ENCODE measurements at places on chromosomes 6 and 20. TPM values are rescaled to one million over a fixed set of nuclear protein-coding genes. Genes with fewer than 3 reads are reported as not detected.

EEF1A1 gene
- total RNA-seq, result 13,507 TPM

GDAP1L1 gene
- 0.37 TPM for total RNA-seq

OR12D3 gene
- total RNA-seq, result not detected

COL12A1 gene
- total RNA-seq, result 110 TPM

KHDC1 gene
- 1.3 TPM for total RNA-seq

SPATS1 gene
- total RNA-seq, result not detected

TRIM15 gene
- total RNA-seq, result 0.79 TPM

PGBD1 gene
- total RNA-seq, result 2.5 TPM

DNA sequence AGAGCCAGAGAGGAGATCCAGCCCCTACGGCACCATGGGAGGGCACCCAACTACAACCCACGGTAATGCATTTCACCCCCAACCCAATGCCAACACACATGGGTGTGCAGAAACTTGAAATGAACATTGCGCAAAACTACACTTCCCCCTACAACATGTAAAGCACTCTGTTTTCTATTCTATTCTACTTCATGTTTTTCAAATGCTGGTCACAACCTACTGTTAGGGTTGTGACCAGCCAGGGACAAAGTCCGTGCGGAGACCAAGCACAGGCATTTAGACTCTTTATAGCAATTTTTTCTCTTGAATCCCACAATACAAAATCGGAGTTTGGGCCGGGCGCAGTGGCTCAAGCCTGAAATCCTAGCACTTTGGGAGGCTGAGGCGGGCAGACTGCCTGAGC, 90.6 kb downstream of the MRPL14 start:
- no peak for DNase-seq
- H3K4me1 ChIP-seq, result peaks cover 52% of the 10 kb centered on the region
- no peak overlapping the region for H3K4me3 ChIP-seq
- H3K27ac ChIP-seq, result peak overlapping the region; percentile 95

DNA sequence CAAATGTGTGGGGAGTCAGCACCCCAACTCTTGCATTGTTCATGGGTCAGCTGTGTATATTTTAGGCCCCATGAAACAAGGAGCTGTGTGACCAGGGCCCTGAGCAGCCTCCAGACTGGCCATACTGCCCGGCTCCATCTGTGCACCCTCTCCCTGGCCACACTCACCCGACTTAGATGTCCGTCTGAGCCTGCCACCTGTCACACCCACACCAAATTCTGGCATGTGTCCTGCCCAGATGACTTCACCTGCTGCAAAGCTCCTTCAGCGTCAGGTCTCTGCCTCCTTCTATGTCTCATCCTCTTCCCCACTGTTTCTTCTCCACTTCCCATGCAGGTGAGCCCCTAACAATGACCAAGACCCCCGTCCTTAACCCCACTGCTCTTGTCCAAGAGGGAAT, 88.1 kb upstream of the THBS2 start:
- H3K27ac ChIP-seq, result no peak overlapping the region
- no peaks in the 10 kb centered on the region for H3K27me3 ChIP-seq
- H3K4me3 ChIP-seq, result no peak overlapping the region
- H3K4me1 ChIP-seq, result peaks cover 47% of the 10 kb centered on the region
- H3K36me3 ChIP-seq, result no peaks in the 10 kb centered on the region

- no peaks in the 10 kb centered on the region for H3K27me3 ChIP-seq
- no peaks in the 10 kb centered on the region for H3K36me3 ChIP-seq
- H3K4me3 ChIP-seq, result no peak overlapping the region
These were observed 575.2 kb upstream of the JAG1 start for GRCh38 chr20:11248687-11249638.

DNA sequence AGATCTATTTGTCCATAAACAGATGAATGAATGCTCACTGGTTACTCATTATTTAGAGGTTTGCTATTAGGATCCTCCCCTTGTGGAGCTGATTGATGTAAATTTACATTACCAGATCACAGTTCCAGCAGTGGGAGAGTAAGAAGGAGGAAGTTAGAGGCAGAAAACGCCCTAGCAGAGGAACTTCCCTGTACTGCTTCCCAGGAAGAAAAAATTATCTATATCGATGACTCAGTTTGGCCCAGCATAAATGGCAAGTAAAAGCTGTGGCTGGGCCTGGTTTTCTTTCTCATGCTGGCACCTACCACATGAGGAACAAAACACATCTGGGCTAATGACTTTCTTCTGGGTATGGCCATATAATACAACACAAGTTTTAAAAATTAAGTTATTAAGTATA, 35.7 kb downstream of the DNAAF9 start:
- peaks cover 69% of the 10 kb centered on the region for H3K36me3 ChIP-seq
- no peak for DNase-seq
- H3K4me1 ChIP-seq, result no peaks in the 10 kb centered on the region
- H3K27me3 ChIP-seq, result no peaks in the 10 kb centered on the region
- H3K27ac ChIP-seq, result no peak overlapping the region

GRCh38 chr6:87747646-87748045, 45.6 kb upstream of the AKIRIN2 start:
- DNase-seq, result no peak
- no peak overlapping the region for H3K4me3 ChIP-seq
- no peak overlapping the region for H3K27ac ChIP-seq

GRCh38 chr6:50995036-50995435, 176.4 kb downstream of the TFAP2B start:
- no peaks in the 10 kb centered on the region for H3K36me3 ChIP-seq
- no peaks in the 10 kb centered on the region for H3K27me3 ChIP-seq
- peaks cover 6% of the 10 kb centered on the region for H3K4me1 ChIP-seq
- no peak for DNase-seq
- H3K4me3 ChIP-seq, result no peak overlapping the region

- no peak for DNase-seq
- no peak overlapping the region for H3K4me3 ChIP-seq
- peaks cover 68% of the 10 kb centered on the region for H3K36me3 ChIP-seq
- H3K4me1 ChIP-seq, result peaks cover 34% of the 10 kb centered on the region
- H3K27me3 ChIP-seq, result no peaks in the 10 kb centered on the region
These were observed 30.9 kb downstream of the BCL2L1 start for GRCh38 chr20:31691646-31692275.

DNA sequence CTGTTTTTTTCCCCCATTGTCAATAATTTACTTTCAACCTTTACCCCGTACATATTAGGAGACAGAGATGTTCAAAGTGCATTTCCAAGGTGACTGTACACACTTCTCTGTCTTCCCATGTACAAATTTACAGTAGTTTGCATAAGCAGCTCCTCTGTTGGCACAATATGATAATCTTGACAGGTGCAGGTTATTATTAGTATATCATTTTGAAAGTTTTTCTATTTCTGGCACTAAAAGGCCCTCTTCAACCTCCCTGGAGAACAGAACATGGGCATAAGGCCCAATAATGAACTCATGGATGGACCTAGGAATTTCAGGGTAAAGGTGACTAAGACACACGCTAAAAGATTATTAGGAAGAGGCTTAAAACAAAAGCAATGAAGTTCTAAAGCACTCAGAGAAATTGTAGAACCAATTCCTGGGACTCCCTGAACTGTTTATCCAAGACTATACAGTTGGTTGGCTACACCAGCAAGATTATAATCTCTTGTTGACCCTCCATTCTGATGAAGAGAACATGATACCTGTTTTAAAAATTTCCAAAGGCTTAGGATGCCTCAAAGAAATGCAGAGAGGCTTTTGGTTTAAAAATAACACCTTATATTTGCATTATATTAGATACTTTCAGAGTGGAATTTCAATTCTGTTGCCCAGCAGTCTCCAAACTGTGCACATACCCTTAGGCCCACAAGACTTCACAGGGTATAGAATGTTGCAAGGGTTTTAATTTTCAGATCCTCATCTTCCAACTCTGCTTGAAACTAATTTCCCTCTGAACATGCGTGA, 1.1 kb downstream of the AIG1 start:
- peak; percentile 30 for DNase-seq
- no peaks in the 10 kb centered on the region for H3K36me3 ChIP-seq
- H3K4me1 ChIP-seq, result peaks cover 37% of the 10 kb centered on the region
- H3K27me3 ChIP-seq, result no peaks in the 10 kb centered on the region
- peak overlapping the region; percentile 94 for H3K4me3 ChIP-seq

GRCh38 chr20:48453477-48454093, 374.2 kb downstream of the PREX1 start:
- peaks cover 17% of the 10 kb centered on the region for H3K27me3 ChIP-seq
- peaks cover 11% of the 10 kb centered on the region for H3K4me1 ChIP-seq
- H3K4me3 ChIP-seq, result no peak overlapping the region
- DNase-seq, result peak; percentile 24
- H3K27ac ChIP-seq, result no peak overlapping the region

DNA sequence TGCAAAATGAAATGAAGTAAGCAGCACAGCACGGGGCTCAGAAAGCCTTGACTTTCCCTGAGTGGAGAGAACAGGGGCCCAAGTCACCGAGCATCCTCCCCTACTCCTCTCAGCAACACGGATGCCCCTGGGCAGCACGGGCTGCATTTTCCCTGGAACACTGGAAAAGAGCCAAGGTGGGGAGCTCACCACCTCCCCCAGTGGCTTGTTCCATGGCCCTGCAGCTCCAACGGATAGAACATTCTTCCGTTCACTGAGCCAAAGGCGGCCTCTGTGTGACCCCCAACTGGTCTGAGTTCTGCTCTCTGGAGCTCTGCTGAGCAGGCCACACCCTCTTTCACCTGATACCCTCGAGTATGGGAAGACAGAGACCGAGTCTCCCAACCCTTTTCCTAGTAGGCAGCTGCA, 20.8 kb upstream of the EMILIN3 start:
- H3K36me3 ChIP-seq, result no peaks in the 10 kb centered on the region
- no peak overlapping the region for H3K27ac ChIP-seq
- H3K4me3 ChIP-seq, result no peak overlapping the region
- no peak for DNase-seq
- no peaks in the 10 kb centered on the region for H3K27me3 ChIP-seq
- H3K4me1 ChIP-seq, result peaks cover 7% of the 10 kb centered on the region

GRCh38 chr6:141326925-141327324, 805.8 kb upstream of the GJE1 start:
- no peaks in the 10 kb centered on the region for H3K36me3 ChIP-seq
- H3K4me3 ChIP-seq, result peak overlapping the region; percentile 37
- DNase-seq, result no peak
- H3K27ac ChIP-seq, result peak overlapping the region; percentile 88

DNA sequence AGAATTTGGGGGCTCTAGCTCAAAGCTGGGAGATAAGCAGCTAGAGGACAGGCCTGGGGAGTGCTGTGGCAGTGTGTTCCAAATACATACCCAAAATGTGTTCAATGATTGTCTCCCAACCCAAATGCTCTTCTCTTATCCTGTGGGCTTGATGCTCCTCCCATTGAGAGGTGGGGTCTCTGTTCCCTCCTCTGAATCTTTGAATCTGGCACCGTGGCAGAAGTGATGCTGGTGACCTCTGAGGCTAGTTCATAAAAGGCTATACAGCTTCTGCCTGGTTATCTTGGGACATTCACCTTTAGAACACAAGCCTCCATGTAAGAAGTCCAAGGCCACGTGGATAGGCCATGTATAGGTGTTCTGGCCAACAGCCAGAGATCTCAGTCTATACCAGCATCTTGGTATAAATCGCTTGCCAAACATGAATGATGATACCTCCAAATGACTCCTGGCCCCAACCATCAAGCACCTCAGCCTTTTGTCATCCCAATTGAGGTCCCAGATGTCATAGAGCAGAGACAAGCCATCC, 15.9 kb upstream of the MYBL2 start:
- H3K27ac ChIP-seq, result no peak overlapping the region
- H3K36me3 ChIP-seq, result peaks cover 24% of the 10 kb centered on the region
- no peak overlapping the region for H3K4me3 ChIP-seq
- no peaks in the 10 kb centered on the region for H3K27me3 ChIP-seq
- DNase-seq, result no peak

GRCh38 chr20:31663838-31664695, 26.4 kb downstream of the COX4I2 start:
- peaks cover 65% of the 10 kb centered on the region for H3K36me3 ChIP-seq
- no peak overlapping the region for H3K27ac ChIP-seq
- DNase-seq, result no peak

- no peaks in the 10 kb centered on the region for H3K4me1 ChIP-seq
- DNase-seq, result no peak
- peaks cover 88% of the 10 kb centered on the region for H3K27me3 ChIP-seq
These were observed 6.1 kb upstream of the SCGN start for GRCh38 chr6:25645916-25646315.

DNA sequence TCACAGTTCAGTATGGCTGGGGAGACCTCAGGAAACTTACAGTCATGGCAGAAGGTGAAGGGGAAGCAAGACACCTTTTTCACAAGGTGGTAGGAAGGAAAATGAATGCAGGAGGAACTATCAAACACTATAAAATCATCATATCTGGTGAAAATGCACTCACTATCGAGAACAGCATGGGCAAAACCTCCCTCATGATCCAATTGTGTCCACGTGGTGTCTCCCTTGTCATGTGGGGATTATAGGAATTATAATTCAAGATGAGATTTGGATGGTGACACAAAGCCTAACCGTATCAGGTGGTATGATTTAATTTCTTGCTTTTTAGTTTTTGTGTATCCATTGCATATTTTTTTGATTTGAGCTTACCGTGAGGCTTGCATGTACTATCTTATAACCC, 133.2 kb upstream of the SYNCRIP start:
- peaks cover 25% of the 10 kb centered on the region for H3K27me3 ChIP-seq
- H3K4me1 ChIP-seq, result no peaks in the 10 kb centered on the region
- DNase-seq, result peak; percentile 20
- no peak overlapping the region for H3K27ac ChIP-seq
- H3K4me3 ChIP-seq, result no peak overlapping the region

GRCh38 chr6:32075781-32076180, 33.4 kb downstream of the TNXB start:
- DNase-seq, result no peak
- peak overlapping the region; percentile 10 for H3K27ac ChIP-seq
- peaks cover 3% of the 10 kb centered on the region for H3K27me3 ChIP-seq
- peaks cover 20% of the 10 kb centered on the region for H3K4me1 ChIP-seq

DNA sequence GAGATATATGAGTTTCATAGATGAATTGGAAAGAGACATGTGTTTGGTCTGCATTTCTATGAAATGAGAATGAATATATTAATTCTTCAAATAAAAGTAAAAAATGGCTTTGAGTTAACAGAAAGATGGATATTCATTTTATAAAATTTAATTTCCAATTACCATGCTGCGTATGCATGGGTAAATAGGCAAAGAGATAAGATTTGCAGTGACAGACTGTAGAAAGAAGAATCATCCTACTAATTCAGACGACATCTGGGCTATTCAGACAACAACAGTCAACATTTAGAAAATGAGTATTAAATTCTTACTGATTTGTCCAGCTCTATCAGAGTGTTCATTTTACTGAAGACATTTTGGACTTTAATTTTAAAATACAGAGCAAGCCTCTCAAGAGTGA, 602.2 kb upstream of the NRSN1 start:
- no peaks in the 10 kb centered on the region for H3K4me1 ChIP-seq
- no peaks in the 10 kb centered on the region for H3K36me3 ChIP-seq
- no peaks in the 10 kb centered on the region for H3K27me3 ChIP-seq
- DNase-seq, result no peak
- no peak overlapping the region for H3K27ac ChIP-seq
- no peak overlapping the region for H3K4me3 ChIP-seq

GRCh38 chr6:8953310-8953709, 518.0 kb upstream of the SLC35B3 start:
- no peaks in the 10 kb centered on the region for H3K36me3 ChIP-seq
- H3K27me3 ChIP-seq, result no peaks in the 10 kb centered on the region
- H3K4me3 ChIP-seq, result no peak overlapping the region
- H3K27ac ChIP-seq, result no peak overlapping the region
- H3K4me1 ChIP-seq, result no peaks in the 10 kb centered on the region
